Stimulated activated CD4-positive, alpha-beta T cell treated with anti-CD3 and anti-CD28 coated beads, Interleukin-12 subunit alpha, Interleukin-12 subunit beta, amount 100 ng/mL, for 24 hours (primary cell): ENCODE measurements at places on chromosomes 2 and 18.

- DNase-seq, result no peak
Observed at GRCh38 chr18:22283397-22283796, 114.0 kb downstream of the GATA6 start.

- no peak for DNase-seq
Observed at GRCh38 chr2:132415256-132415914, 1.2 kb upstream of the GPR39 start.

DNA sequence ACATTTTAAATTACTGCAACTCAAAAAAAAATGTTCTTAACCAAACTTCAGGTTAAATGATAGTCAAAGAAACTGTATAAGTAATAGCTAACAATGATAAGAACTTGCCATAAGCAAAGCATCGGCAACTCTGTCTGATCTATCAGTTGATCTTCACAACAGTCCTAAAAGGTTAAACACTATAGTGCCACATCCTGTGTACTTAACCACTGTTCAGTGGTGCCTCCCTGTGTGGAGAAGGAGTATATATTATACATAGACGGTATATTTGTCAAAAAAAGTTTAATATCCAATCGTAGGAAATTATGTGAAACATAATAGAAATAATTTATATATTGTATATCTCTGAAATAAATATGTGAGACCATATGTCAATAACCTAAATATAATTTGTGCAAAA lies 13.0 kb downstream of the DTNA start:
- no peak for DNase-seq

DNA sequence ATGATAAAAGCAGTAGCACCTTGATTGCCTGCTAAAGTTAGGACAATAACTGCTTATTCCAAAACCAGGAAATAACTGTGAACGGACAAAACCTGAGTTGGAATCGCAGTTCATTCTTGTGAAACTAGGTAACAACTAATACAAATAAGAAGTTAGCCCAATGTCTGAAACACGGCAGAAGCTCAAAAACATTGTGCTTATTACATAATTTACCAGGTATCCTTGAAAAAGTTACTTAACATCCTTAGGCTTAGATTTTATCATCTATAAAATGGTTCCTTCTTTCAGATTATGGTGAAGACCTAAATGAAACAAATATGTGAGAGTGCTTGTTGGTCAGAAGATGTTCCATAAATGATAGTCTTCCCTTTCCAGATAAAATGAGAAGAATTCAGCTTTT lies 32.4 kb downstream of the RTN4 start:
- DNase-seq, result no peak

GRCh38 chr18:65659912-65660311 lies 90.9 kb upstream of the CDH7 start:
- DNase-seq, result no peak

- no peak for DNase-seq
Observed at GRCh38 chr2:14951569-14952285, 319.2 kb downstream of the LRATD1 start.

GRCh38 chr2:126719833-126720351 lies 63.9 kb downstream of the GYPC start:
- no peak for DNase-seq

DNA sequence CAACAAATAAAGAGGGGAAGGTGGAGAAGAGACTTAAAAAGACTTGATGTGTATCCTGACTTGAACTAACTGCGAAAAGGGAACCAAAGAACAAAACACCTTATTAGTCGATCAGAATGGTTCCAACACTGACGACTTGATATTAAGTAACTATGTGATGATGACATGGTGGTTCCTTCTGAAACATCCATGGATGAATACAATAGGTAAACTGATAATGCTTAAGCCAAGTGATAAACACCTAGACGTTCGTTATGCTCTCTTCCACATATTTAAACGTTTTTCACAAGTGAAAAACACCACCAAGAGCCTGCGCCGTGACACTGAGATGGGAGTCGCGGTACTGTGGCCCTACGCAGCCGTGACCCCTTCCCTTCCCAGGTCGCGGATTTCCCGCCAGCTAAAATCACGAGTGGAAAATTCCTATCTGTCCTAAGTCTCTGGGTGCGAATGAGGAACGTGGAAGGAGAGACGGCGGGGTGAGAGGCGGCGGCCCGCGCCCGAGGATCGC lies 797 bp downstream of the TTC32 start:
- no peak for DNase-seq

DNA sequence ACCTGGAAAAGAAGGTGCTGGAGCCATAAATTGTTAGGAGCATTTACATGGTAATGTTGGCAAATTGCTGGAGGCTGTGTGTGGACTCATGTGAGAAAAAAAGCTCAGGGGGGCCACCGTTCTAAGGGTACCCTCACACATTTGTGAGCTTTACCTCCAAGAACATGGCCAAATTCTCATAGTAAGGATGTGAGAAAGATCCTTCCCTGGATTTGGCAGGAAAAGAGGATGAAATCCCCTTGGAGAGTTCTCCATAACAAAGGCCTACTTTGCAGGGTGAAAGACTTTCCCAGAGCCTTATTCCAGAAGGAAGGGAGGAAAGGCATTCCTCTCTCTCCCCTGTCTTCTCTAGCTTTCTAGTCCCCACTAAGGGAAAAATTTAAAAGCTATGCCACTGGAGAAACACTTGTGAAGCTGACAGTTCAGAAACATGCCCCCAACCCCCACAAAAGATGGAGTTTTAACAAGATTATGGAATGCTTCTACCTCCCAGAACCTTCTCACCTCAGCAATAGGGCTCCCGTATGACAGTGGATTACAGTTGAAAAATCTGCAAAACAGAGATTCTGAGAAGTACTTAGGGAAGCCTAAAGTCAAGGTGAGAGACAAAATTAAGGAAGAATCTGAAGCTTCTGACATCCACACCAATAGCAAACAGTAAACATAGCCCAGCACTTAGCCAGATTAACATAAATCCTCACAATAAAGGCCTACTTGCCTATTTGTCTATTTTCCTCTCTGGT lies 20.2 kb upstream of the ERMN start:
- DNase-seq, result no peak

- DNase-seq, result no peak
Observed at GRCh38 chr2:19750136-19750535, 151.6 kb downstream of the TTC32 start.

DNA sequence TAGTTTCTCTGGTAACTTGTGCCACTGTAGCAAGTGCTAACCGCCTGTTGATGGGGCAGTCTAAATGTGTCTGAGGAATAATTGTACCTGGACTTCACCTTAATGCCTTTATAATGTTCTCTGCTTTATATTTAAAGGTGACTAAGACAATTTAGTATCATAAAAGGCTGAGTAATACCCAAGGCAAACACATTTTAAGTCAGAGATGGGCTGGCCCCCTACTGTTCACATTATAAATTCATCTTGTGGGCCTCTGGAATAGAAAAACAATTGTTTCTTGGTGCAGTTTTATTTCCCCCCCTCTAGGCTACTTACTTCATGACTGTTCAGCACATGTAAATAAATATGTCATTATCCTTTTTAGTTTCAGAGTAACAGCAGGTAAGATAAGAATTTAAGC lies 559.3 kb upstream of the PIK3C3 start:
- no peak for DNase-seq

- DNase-seq, result no peak
Observed at GRCh38 chr2:164430166-164430783, 191.0 kb downstream of the GRB14 start.

GRCh38 chr18:79949697-79950487 lies 1.6 kb downstream of the SLC66A2 start:
- DNase-seq, result no peak

GRCh38 chr2:42456126-42456839 lies 37.5 kb downstream of the KCNG3 start:
- no peak for DNase-seq

- DNase-seq, result no peak
Observed at GRCh38 chr2:134703426-134703825, 15.4 kb downstream of the TMEM163 start.

DNA sequence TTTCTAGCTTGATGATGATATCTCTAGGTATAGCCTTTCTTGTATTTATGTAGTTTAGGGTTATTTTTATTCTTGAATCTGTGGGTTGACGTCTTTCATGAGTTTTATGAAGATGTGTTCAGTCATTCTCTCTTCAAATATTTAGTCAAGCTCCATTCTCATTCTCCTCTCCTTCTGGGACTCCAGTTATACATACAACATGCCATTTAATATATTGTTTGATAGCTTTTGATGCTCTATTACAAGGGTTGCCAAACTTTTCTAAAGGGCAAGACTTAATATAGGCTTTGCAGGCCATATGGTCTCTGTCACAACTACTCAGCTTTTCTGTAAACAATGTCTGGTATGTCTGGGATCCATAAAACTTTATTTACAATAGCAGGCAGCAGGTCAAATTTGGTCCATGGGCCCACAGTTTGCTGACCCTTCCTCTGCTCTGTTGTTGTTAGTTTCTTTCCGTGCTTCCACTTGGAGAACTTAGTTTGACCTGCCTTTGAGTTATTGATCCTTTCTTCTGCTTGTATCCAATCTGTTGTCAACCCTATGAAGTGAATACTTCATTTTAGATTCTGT lies 40.6 kb upstream of the GPAT2 start:
- DNase-seq, result no peak

- peak; percentile 32 for DNase-seq
Observed at GRCh38 chr2:26144953-26145680, 27.8 kb upstream of the GAREM2 start.

GRCh38 chr2:131029812-131030211 lies 63.4 kb downstream of the FAM168B start:
- DNase-seq, result no peak

DNA sequence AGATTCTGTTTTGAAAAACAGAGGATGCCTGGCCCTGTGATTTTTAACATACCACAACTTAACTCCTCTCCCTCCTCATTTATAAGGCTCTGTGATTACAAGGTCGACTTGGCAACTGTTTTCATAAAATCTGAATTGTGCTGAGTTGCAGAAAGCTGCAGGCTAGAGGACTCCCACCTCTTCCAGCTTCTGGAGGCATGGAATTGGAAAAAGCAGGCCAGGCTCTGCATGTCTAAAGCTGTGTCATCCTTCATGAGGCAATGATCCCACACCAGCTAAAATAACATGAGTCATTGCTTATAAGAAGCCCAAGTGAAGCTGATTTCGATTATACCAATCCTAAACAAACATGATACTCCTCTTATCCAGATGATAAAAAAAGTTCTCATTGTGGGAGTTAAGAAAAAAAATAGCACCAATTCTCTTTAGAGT lies 11.7 kb downstream of the ARHGAP28 start:
- no peak for DNase-seq

GRCh38 chr2:98020992-98021713 lies 25.4 kb upstream of the TMEM131 start:
- DNase-seq, result no peak

DNA sequence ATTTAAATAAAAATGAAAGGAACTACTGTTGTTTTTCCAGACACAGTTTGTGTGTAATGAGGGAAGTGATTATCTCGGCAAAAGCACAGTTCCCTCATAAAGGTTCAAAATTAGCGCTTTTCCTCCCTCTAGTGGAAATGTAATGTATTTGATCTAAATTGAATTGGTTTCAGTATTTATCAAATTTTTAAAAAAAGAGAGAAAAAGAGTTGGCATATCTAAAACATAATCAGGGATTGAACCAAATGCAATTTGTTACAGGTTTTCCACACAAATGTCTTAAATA lies 37.5 kb downstream of the CMPK2 start:
- no peak for DNase-seq

GRCh38 chr2:235692671-235693171 lies 198.9 kb downstream of the AGAP1 start:
- no peak for DNase-seq

GRCh38 chr2:110848519-110849030 lies 116.2 kb downstream of the ACOXL start:
- DNase-seq, result no peak

GRCh38 chr2:104028061-104028460 lies 825.9 kb upstream of the POU3F3 start:
- DNase-seq, result no peak
